Activated naive CD4-positive, alpha-beta T cell treated with anti-CD3 and anti-CD28 coated beads for 36 hours (primary cell): ENCODE measurements at places on chromosomes 12 and 14. TPM values are rescaled to one million over a fixed set of nuclear protein-coding genes. Genes with fewer than 3 reads are reported as not detected.

DNA sequence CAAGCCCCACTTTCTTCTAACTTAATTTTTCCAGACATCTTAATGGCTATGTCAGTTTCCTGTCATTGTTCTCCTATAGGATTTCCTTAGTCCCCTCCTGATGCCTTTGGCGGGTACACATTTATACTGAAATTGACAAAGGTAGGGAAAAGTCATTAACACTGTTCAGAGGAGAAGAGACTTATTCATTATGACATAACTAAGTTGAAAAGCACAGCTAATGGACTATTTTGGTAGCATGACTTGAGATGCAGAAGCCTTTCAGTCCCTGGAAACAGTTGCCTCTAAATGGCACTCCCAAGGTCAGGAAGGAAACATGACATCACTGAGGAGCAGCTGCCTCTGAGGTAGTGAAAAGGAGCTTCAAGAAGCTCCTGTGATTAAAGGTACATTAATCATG lies 317.5 kb upstream of the KITLG start:
- no peak for DNase-seq

GRCh38 chr12:132489078-132489601 lies 811 bp upstream of the FBRSL1 start:
- peak; percentile 66 for DNase-seq

GRCh38 chr12:101010896-101011295 lies 199.1 kb downstream of the SLC5A8 start:
- DNase-seq, result no peak

DNA sequence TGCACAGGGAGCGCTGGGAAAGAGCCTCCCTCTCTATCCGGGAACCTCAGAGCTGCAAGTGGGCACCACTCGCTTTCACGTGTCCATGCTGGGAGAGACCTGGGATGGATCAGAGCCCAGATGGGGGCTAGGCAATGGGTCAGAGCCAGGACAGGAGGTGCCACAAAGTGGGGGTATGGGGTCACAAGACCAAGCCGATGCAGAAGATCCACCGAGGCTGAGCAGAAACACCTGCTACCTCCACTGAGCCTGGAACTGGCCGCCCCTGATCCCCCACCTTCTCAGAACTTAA lies 180.9 kb upstream of the SFSWAP start:
- no peak for DNase-seq

Gene IL31
- not detected for total RNA-seq

Gene CHURC1
- total RNA-seq, result 49.6 TPM

Gene CLEC6A
- total RNA-seq, result not detected

Gene GUCY2C
- total RNA-seq, result not detected

- no peak for DNase-seq
Observed at GRCh38 chr14:88040146-88040545, 35.2 kb downstream of the GPR65 start.

Gene CCDC85C
- 12.7 TPM for total RNA-seq
